SK-N-MC (cell line): ENCODE measurements at places on chromosomes 5 and 9.

- no peak for DNase-seq
Observed at GRCh38 chr5:141338538-141339306, at the start of gene PCDHGA2. TSS of gene PCDHGA2 (plus strand) at chr5:141338760.

GRCh38 chr5:114898602-114899001 lies 271.1 kb downstream of the TRIM36 start:
- no peak for DNase-seq

DNA sequence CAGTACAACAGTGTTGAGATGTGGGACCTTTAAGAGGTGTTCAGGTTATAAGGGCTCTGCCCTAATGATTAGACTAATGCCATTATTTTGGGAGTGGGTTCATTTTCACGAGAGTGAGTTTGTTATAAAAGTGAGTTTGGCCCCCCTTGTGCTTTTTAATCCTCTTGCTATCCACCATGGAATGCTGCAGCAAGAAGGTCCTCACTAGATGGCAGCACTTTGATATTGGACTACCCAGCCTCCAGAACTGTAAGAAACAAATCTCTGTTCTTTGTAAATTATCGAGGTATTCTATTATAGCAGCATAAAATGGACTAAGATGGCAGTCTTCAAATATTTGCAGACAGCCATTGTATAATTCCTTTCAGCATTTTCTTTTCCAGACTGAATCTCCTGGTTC lies 212.4 kb downstream of the LRRC70 start:
- no peak for DNase-seq

GRCh38 chr9:21443849-21444625 lies 3.8 kb downstream of the IFNA1 start:
- no peak for DNase-seq

- DNase-seq, result no peak
Observed at GRCh38 chr5:140647042-140647419, 399 bp downstream of the NDUFA2 start.

- DNase-seq, result no peak
Observed at GRCh38 chr5:133861161-133861737, 107.2 kb downstream of the C5orf15 start.

DNA sequence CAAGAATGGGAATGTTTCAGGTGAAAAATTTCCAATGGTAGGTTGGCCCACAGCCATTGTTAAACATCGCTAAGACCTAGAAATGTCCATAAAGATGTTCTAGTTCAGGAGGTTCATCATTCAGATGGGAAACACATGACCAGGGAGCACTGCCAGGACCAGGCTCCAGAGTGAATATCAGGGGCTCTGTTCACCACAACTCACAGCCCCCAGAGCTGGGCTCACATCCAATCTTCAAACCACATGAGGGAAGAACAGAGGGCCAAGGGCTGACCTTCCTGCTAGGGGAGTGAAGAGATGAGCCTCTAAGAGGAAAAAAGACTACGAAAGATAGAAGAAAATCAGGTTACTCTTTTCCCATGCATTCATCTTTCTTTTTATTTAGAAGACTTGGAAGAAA lies 205.8 kb downstream of the SEMA5A start:
- DNase-seq, result no peak

DNA sequence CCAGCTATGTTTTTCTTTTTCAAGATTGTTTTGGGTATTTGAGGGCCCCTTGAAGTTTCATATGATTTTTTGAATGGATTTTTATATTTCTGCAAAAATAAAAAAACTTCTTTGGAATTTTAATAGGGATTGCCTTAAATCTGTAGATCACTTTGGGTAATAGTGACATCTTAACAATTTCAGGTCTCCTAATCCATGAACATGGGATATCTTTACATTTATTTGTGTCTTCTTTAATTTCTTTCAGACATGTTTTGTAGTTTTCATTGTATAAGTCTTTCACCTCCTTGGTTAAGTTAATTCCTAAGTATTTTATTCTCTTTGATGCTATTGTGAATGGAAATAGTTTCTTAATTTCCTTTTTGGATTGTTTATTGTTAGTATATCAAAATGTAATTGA lies 79.1 kb downstream of the PPIC start:
- DNase-seq, result no peak

DNA sequence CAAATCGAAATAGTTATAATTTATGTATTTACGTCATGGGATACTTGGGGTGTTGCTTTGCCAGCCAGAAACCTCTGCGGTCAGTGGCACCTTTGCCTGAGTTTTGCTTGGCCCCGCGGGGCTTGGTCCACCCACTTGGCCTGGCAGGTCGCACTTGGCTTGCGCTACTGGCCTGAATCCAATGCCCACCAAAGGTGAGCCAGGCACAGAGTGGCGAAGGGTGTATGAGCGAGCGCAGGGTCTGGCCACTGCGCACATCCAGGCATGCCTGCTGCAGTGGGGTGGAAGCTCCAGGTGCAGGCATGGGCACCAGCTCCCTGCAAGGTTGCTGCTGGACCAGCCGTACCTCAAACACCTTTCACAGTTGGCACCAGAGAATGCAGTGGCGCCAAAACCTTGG lies 714.6 kb downstream of the CDH9 start:
- no peak for DNase-seq

DNA sequence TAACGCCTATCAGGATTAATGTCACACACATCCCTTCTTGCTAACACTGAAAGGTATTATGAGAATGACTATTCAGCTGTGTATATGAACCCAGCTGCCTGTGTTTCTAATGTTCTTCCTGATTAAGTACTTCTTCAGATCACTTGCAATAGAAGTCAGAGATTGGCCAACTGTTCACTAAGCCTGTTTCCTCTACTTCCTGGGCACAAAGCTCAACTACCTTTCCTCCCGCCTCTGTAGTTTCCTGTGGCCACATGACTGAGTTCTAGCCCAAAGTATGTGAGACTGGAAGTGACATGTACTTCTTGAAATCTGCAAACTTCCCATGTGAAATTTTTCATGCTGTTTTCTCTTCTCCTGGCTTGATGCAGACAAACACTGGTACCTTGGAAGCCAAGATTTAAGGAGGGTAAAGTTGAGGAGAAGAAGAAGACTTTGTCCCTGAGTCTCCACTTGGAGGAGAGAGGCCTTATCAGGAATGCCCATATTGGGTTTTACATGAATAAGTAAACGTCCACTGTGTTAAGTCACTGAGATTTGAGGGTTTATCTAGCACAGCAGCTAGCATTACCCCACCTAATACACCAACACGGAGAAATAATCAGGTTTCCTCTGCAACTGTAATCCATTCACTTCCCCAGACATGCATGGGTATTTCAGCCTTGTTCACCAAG lies 58.6 kb downstream of the SLIT3 start:
- DNase-seq, result no peak

DNA sequence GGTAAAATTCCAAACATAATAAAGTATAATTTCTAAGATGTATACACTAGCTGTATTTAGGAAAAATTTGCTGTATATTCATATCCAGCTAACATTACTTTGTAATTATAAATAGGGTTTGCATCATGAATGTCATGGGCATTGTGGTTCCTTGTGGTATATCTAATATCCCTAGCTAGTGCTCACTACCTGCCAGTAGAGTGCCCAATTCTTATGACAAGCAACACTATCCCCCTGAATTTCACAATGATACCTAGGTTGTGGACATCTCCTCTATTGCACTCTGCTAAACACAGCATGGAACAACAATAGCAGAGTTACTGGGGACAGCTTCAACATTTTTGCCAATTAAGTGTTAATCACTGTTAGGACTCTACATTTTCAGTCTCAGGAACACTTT lies 1656.5 kb downstream of the EFNA5 start:
- no peak for DNase-seq

DNA sequence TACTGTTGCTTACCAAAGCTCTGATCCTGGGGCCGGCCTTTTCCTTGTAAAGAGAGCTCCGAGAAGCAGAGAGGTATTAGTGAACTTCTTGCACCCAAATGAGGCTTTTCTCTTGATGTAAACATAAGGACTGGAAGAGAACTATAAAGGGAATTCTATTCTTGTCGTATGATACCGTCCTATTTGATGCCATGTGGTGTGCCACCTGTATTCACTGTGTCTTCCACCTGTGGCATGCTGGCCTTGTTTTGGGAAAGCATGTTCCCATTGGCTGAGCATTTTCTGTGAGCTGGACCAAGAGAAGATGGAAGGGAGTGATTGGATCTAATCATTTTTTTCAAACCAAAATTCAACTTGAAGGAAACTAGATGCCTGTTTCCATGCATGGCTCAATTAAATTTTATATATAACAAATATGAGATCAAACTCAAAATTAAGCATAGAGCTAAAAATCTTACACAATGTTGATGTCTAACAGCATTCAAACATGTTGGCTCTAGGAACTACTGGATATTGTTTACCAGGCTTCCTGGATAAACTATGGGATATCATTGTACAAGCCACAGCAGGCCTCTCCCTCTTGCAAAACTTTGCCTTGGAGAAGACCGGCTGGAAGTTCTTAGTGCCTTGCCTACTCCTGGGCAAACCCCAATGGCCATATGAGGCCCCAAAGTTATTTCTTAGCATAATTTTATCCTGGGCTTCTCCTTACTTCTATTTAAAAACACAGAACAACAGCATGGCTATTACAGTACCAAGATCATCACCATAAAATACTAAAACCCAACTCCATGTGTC lies 115.3 kb downstream of the TSSK1B start:
- no peak for DNase-seq

- DNase-seq, result no peak
Observed at GRCh38 chr9:125961072-125961471, 213.9 kb downstream of the PBX3 start.

GRCh38 chr9:17578911-17579793 lies at the start of gene SH3GL2:
TSS of gene SH3GL2 (plus strand) at chr9:17579066.
- no peak for DNase-seq

GRCh38 chr5:57067597-57067924 lies 106.3 kb upstream of the GPBP1 start:
- no peak for DNase-seq

- DNase-seq, result no peak
Observed at GRCh38 chr5:93902288-93902687, 160.9 kb upstream of the POU5F2 start.

GRCh38 chr9:89815903-89816573 lies 211.2 kb downstream of the GADD45G start:
- DNase-seq, result no peak

GRCh38 chr9:79989079-79989478 lies 417.3 kb downstream of the TLE4 start:
- no peak for DNase-seq

DNA sequence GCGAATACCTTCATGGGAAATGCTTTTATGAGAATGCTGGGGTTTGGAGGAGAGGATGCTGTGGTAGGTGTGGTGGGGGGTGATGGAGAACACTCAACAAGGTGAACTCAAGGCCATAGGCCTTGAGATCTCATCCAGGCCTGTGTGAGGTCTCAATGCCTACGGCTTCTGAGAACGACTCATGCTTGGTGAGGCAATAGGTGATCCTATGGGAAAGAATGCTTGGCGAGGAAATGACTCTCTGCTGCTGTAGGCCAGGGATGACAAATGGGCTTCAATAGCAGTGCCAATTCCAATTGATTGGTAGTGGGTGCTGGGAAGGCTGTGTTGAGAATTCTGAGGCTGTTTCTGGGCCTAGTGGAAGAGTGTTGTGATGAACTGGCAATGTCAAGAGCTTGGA lies 280.2 kb upstream of the CLINT1 start:
- DNase-seq, result no peak

GRCh38 chr5:125409861-125410536 lies 663.6 kb upstream of the ZNF608 start:
- DNase-seq, result no peak

DNA sequence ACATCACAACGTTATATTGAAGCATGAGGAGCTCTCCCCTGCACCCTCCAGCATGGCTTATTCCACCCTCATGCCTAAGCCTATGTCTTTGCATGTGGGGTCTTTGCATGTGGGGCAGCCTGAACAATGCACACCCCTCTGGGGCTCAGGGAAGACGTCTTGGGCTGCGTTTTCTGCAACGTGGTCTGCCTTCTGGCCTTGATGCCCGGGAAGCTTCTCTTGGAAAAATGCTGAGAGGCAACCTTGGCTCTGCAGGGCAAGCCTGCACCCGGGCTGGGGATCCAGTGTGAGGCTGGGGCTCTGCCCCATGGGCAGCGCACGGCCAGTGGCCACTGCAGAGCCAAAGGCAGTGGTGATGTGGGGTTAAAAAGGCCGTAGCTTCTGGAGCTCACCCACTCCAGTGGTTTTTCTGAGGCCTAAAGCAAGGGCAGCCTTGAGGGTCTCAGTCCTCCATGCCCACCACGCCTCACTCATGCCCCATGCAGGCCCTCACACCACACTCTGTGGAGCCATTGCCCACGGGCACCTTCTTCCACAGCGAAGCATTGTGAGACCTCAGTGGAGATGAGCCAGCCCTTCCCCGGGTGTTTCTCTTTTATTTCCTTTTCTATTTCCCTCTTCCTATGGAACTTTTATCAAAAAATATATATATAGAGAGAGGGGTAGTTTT lies 112.2 kb downstream of the MRPL36 start:
- DNase-seq, result no peak

DNA sequence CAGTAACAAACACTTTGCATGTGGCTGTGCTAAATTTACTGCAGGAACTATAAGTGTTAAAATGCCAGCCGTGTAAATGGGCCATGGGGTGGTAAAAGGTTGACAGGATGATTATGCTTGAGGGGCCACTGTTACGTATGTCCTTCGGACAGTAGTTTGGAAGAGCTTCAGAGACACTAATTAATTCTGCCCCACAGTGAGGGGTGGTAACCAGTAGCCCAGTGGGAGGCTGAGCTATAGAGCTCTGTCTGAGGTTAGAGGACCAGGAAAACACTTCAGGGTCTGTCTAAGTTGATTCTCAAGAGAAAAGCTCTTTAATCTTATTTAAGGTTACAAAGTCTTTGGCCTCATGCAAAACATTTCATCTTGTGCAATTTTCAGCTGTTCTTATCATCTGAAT lies 176.6 kb downstream of the DMRTA1 start:
- no peak for DNase-seq

DNA sequence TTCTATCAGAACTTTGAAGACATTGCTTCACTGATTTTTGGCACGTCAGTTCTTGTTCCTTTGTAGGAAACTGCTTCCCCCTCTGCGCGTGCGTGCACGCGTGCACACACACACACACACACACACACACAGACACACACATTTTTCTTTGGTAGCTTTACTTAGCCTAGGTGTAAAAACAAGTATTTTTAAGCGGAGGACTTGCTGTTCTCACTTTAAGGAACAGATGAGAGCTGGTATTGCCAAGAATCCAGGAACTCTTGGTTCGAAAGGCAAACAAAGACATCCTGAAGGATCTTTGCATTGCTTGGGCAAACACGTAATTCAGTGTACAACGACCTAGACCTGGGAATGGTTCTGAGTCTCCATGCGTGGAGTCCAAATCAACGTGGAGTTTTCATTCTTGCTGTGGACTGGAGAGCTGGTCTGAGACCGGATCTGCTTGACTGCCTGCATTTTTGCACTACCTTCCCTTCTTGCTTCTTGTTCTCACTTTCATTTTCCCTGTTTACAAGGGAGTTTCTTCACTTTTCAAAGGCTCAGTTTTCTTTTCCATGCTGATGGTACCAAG lies 8.2 kb downstream of the TMEM268 start:
- no peak for DNase-seq
